Bronchial smooth muscle cell (primary cell): ENCODE measurements at places on chromosomes 13 and 19. TPM values are rescaled to one million over a fixed set of nuclear protein-coding genes. Genes with fewer than 3 reads are reported as not detected.

ANKLE1 gene
- total RNA-seq: 0.16 and 0.17 TPM in 2 replicates

AKAP8L gene
- 61.3 and 83.0 TPM in 2 replicates for total RNA-seq

ANGPTL8 gene
- not detected in 2 replicates for total RNA-seq

ZNF681 gene
- total RNA-seq: 0.16 and 0.17 TPM in 2 replicates

CEACAM1 gene
- not detected in 2 replicates for total RNA-seq

ZNF90 gene
- total RNA-seq: 0.69 and 1.1 TPM in 2 replicates

DHPS gene
- total RNA-seq: 57.5 and 63.5 TPM in 2 replicates

ITGBL1 gene
- total RNA-seq: 127 and 183 TPM in 2 replicates

NACC1 gene
- 19.6 and 29.3 TPM in 2 replicates for total RNA-seq

ELAVL3 gene
- under 0.01 TPM in 1 of 2 replicates, not detected in the other for total RNA-seq

IGFL3 gene
- total RNA-seq: not detected in 2 replicates

PSG7 gene
- not detected in 2 replicates for total RNA-seq

NPAS1 gene
- total RNA-seq: 0.26 and 0.47 TPM in 2 replicates

CD37 gene
- not detected in 2 replicates for total RNA-seq

ZNF460 gene
- total RNA-seq: 43.7 and 67.3 TPM in 2 replicates

EXOC3L2 gene
- 0.16 TPM in 1 of 2 replicates, not detected in the other for total RNA-seq

OLFM2 gene
- 2.8 and 3.2 TPM in 2 replicates for total RNA-seq
